Activated naive CD4-positive, alpha-beta T cell (primary cell): ENCODE measurements at places on chromosomes 3 and 15.

GRCh38 chr3:43906849-43907507 is 216.2 kb downstream of the ABHD5 start:
- no peak for DNase-seq

- no peak for DNase-seq
These were observed 316.8 kb downstream of the VPS13C start for GRCh38 chr15:61743345-61743909.

DNA sequence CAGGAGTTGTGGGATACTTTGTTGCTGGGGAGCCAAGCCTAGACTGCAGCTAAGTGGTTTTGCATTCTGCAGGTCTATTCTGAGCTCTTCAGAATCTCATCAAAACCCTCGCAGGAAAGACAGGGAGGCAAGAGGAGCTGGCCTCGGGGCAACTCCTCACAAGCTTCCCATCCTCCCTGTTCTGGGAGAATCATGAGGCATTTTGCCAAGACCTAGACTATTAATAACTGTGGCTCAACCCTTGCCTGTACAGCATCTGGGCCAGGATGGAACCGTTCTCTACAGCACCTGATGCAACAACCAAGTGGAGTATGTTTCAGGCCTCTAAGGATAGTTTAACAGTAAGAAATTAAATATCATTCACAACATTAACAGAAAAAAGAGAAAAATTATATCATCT is 20.2 kb upstream of the SLC6A20 start:
- no peak for DNase-seq

DNA sequence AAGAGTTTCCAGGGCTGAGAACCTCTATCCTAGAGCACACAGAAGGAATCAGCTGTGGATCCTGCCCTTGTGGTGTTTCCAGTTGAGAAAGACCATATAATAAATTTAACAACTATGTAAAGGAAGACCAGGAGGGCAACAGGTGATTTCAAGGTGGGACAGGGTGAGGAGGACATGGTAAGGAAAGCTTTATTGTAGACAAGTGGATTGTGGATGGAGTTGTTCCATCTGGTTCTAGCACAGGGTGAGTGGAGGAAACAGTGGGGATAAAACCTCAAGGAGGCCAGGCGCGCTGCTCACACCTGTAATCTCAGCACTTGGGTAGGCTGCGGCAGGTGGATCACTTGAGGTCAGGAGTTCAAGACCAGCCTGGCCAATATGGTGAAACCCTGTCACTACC is 17.1 kb downstream of the SIAH2 start:
- no peak for DNase-seq

GRCh38 chr3:134810850-134811249 is 15.8 kb downstream of the EPHB1 start:
- no peak for DNase-seq

- DNase-seq = no peak
These were observed 294.5 kb downstream of the NAALADL2 start for GRCh38 chr3:175153595-175153994.

- DNase-seq = no peak
These were observed 416.5 kb upstream of the TGFBR2 start for GRCh38 chr3:30189900-30190299.

GRCh38 chr3:14522129-14522691 is 17.9 kb downstream of the GRIP2 start:
- no peak for DNase-seq

DNA sequence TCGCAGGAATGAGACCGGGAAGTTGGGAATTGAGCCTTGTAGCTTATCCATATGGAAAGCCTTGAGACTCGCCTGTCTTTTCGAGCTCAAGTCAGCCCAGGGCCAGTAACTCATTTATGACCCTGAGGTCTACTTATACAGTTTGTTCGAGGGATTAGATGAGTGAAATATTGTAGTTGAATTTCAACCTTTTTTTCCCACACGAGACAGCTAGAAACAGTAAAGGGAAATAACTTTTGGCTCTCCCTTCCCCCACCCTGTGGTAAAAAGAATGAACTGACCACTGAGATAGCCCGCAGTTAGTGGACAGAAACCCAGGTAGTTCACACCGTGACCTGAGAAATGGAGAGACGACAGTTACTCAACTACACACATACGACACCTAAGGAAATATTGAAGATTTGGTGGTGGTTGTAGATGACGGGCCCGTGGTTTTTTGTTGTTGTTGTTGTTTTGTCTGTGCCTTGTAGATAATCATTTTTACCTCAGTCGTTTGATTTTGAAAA is 841 bp downstream of the EIF3J start:
- DNase-seq = no peak

DNA sequence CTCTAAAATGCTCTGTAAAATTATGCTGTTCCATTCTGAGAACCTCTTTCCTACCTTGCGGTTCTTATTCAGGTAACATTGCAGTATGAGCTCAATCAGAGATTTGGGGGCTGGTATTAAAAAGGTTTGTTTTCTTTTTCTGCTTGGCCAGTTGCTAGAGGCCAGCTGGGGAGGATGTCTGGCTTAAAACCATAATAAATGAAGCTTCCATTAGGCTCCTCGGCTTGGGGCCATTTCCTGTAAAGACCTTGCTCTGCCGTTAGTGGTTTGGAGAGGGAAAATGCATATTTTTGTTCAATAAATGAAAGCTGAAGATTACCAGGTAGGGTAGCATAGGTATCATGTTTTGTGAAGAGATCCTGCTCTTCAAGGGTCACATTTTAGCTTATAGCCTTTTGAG is 55.2 kb downstream of the MCTP2 start:
- DNase-seq = no peak

DNA sequence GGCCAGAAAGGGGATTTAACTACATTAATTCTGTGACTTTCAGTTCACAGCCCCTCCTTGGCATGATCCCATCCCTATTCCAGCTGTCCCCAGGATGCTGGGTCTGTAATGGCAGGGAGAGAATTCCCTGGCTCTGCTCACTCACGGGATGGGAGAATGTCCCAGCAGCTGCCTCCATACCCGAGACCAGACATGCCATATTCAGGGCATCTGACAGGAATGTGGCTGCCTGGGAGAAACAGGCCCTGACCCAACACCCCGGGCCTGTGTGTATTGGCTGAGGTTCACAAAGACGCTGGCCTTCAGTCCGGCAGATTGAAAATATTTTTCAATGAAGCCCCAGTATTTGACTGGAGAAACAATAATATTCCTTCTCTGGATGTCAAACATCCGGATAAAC is 83.6 kb upstream of the SMAD3 start:
- DNase-seq = no peak

GRCh38 chr15:92864127-92864814 is 35.9 kb upstream of the CHD2 start:
- no peak for DNase-seq

DNA sequence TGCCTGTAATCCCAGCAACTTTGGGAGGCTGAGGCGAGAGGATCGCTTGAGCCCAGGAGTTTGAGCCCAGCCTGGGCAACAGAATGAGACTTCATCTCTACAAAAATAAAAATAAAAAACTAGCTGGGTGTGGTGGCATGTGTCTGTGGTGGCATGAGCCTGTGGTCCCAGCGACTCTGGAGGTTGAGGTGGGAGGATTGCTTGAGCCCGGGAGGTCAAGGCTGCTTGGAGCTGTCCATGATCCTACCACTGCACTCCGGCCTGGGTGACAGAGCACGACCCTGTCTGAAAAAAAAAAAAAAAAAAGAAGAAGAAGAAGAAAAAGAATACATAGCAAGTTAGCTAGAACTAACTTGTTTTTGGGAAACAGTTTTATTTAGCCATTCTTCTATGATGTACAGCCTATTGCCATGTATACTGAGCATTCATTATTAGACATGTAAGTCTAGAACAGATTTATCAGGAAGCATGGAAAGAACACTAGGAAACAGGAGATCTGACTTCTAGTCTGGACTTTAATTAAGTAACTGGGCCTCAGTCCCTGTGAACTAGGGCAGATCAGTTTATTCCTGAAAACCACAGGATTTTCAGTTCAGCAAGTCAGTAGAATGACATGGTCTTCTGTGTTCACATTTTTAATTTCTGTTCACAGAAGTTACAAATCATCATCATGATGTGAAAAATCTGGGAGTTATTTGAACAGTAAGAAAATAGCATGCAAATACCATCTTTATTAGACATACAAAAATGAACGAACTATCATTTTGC is 65.5 kb downstream of the KAT2B start:
- DNase-seq = no peak

DNA sequence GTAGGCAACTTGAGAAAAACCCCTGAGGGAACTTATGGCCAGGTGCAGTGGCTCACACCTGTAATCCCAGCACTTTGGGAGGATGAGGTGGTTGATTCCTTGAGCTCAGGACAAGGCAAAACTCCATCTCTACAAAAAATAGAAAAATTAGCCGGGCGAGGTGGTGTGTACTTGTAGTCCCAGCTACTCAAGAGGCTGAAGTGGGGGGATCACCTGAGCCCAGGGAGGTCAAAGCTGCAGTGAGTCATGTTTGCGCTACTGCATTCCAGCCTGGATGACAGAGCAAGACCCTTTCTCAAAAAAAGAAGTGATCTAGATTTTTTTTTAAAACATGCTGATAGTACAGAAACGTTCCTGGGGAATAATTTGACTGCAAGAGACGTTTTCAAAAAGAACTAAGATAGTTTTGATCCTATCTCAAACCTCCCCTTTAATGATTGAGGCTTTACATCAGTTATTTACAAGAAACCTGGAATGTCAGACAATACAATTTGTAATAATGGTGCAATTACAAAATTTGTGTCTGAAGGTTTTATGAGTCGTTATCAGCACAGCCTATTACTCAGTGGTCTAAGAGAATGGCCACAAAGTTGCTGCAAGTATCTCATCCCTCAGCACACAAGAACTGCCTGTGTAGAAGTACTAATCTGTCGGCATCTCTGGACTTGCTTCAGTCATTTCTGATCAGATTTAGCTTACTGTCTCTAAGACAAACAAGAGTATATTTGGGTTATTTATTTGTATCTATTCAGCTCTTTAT is 32.2 kb upstream of the KLHL25 start:
- DNase-seq = no peak

GRCh38 chr3:172239218-172239790 is 199.9 kb downstream of the FNDC3B start:
- DNase-seq = no peak

DNA sequence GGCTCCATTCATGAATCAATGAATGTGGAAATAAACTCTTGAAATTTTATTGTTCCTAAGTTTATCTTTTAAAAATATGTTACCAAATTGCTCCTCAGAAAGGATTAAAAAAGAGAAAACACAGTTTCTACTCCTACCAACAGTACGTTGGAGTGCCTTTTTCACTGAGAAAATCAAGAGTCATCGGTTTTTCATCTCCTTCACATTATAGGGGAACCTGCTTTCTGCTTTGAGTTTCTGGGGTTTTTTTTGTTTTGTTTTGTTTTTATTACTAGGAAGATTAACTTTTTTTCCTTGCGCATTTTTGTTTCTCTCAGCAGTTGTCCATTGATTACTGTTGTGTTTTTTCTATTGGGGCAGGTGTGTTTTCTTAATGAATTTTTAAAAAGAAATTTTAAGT is 3.5 kb downstream of the ARL13B start:
- DNase-seq = no peak

GRCh38 chr15:58392611-58393161 is 39.1 kb upstream of the LIPC start:
- no peak for DNase-seq

- DNase-seq = no peak
These were observed 33.9 kb downstream of the DET1 start for GRCh38 chr15:88512601-88513000.

DNA sequence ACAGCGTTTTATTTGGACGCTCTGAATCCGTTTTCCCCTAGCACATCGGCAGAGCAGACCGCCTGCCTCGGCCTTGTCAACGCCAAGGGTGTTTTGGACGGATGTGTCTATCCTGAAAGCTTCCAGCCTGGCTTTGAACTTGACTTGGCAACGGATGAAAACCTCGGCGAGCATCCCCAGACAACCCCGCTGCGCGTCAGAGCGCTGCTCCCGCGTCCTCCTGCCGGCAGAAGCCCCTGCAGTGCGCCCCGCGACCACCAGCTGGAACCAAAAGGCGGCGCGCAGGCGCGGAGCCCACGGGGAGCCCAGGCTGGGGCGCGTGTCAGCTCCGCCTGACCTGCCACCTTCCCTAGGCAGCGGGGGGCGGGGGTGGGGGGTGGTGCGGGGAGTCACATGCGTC is 26.2 kb upstream of the ARL8B start:
- DNase-seq = no peak

- no peak for DNase-seq
These were observed 57.1 kb downstream of the SLC7A14 start for GRCh38 chr3:170528726-170529125.

DNA sequence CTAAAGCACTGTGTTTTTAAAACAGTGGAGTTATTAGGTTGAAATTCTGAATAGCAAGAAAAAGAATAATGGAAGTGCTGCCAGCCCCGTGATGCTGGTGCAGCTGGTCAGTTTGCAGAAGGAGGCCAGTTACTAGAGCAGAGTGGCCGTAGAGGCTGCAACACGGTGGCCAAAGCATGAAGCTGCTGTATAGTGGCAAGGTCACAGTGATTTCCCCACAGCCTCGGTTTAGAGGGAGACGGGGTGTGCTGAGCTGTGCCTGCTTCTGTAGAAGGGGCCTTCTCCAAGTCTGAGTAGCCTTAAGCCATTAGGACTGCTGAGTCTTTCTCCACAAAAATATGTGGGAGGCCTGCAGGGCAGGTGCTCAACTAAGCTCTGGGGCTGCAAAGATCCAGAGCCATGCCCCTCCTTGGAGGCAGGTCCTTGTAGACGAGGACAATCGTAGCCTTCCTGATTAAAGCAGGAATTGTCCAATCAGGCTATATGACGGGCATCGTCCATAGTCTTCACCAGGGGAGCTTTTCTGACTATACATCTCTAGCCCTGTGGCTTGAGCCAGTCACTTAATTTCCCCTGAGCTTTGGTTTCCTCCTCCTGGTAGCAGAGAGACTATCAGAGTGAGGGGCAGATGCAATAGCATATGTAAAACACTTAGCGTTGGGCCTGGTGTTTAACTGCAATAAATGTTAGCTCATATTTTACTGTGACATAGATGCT is 151.6 kb downstream of the PGPEP1L start:
- DNase-seq = no peak

DNA sequence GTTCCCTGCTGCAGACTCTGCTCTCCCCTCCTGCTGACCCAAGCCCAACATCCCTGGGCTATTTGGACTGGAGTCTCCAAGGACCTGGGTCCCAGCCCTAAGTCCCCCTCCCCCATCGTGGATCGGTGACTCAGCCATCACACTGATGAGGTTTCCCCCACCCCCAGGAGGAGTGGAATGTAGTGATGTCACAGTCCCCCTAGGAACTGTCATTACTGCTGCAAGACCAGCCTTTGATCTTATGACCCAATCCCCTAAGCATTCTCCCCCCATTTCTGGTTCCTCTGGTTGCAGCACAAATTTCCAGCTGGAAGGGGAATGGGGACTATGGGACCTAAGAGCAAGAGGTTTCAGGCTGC is 63.4 kb upstream of the CSPG4 start:
- no peak for DNase-seq

DNA sequence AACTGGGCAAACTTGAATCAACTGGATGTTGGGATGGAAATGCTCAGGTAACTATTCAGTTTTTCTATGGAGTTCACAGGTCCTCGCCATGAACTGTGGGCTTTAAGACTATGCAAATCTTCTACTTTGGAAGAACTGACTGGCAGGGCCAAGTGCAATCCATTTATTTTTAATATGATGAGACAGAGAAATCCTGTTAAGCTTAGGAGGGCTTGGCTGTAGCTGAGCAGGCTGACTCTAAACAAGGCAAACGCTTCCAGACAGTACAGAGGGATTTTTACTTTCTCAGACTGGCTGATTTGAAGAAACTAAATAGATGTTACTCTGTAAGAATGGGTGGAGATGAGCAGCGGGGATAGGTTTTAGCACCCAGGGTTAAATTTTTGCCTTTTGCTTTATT is 194.2 kb upstream of the ICE2 start:
- DNase-seq = no peak

GRCh38 chr3:127925384-127925783 is 10.4 kb downstream of the KBTBD12 start:
- DNase-seq = no peak

GRCh38 chr3:126696701-126697267 is 7.3 kb upstream of the CHCHD6 start:
- no peak for DNase-seq
